ENCODE measurements at places on chromosomes 5 and 9.

GRCh38 chr5:56279979-56280378 lies 46.8 kb upstream of the ANKRD55 start:
- no peak for DNase-seq

GRCh38 chr9:124593200-124593599 lies 86.0 kb upstream of the NR5A1 start:
- DNase-seq, result no peak

- DNase-seq, result no peak
Measured at GRCh38 chr9:106310782-106311181, 552.2 kb upstream of the ZNF462 start.

GRCh38 chr5:74056789-74057164 lies 430.8 kb downstream of the ARHGEF28 start:
- no peak for DNase-seq

DNA sequence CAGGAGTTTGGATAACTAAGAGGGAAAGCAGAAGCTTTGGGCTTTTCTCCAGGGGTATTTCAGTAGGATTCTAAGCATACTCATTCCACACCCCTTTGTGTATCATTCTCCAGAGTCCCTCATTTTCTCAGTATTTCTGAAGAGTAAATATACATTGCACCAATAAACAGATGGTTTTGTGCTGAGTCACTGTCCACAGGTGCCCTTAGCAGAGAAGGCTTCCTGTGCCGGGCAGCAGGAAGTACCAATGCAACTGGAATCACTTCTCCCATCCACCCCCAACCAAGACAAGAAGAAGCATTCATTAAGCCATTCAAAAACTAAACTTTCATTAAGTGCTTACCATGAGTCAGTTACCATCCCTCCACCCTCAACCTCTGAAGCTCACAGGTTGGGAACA lies 3.6 kb upstream of the CCNJL start:
- no peak for DNase-seq
